ENCODE measurements at places on chromosomes 6 and 20. TPM values are rescaled to one million over a fixed set of nuclear protein-coding genes. Genes with fewer than 3 reads are reported as not detected.

METTL24 gene
- total RNA-seq, result not detected

ARFRP1 gene
- 49.1 TPM for total RNA-seq

VNN1 gene
- total RNA-seq, result not detected

NKAIN2 gene
- not detected for total RNA-seq

MAP3K7 gene
- 40.9 TPM for total RNA-seq

AVP gene
- not detected for total RNA-seq

DNA sequence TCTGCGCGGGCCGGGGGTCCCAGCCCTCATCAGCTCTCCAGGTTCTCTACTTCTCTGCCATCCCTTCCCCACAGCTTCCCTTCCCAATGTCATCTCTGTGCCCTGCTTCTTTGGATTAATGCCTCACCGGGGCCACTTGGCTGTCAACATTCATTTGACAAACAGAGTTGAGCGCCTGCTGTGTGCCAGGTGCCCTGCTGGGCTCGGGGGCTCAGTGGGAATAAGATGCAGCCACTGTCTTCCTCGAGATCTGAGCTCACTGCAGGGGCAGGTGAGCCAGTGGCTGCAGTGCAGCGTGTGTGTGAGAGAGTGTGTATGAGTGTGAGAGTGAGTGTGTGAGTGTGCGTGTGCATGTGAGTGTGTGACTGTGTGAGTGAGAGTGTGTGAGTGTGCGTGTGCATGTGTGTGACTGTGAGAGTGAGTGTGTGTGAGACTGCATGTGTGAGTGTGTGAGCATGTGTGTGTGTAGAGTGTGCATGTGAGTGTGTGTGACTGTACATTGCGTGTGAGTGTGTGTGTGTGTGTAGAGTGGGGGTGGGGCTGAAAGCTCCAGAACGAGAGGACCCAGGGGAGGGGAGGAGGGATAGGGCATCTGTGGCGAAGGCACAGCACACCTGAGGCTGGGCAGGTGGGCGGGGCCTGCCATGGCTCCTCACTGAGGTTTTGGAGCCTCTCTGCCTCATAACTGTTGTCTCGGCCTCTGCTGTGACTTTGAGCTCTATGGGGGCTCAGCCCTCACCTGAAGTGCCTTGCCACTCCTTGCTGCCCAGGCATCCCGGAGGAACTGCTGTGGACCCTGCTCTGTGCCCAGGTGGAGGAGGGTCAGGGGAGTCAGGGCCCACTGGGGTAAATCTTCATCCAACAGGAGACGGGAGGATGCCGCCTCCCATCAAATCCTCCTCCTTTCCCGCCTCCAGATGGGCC lies 36.5 kb upstream of the PHACTR3 start:
- H3K4me1 ChIP-seq, result no peaks in the 10 kb centered on the region
- DNase-seq, result no peak
- no peaks in the 10 kb centered on the region for H3K27me3 ChIP-seq
- no peak overlapping the region for H3K4me3 ChIP-seq
- H3K27ac ChIP-seq, result no peak overlapping the region

DNA sequence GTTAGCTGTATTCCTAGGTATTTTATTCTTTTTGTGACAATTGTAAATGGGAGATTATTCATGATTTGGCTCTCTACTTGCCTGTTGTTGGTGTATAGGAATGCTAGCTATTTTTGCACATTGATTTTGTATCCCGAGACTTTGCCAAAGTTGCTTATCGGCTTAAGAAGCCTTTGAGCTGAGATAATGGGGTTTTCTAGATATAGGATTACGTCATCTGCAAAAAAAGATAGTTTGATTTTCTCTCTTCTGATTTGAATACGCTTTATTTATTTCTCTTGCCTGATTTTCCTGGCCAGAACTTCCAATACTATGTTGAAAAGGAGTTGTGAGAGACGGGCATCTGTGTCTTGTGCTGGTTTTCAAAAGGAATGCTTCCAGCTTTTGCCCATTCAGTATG lies 163.2 kb upstream of the UST start:
- no peak overlapping the region for H3K27ac ChIP-seq
- no peaks in the 10 kb centered on the region for H3K4me1 ChIP-seq
- H3K27me3 ChIP-seq, result no peaks in the 10 kb centered on the region
- H3K4me3 ChIP-seq, result no peak overlapping the region

DNA sequence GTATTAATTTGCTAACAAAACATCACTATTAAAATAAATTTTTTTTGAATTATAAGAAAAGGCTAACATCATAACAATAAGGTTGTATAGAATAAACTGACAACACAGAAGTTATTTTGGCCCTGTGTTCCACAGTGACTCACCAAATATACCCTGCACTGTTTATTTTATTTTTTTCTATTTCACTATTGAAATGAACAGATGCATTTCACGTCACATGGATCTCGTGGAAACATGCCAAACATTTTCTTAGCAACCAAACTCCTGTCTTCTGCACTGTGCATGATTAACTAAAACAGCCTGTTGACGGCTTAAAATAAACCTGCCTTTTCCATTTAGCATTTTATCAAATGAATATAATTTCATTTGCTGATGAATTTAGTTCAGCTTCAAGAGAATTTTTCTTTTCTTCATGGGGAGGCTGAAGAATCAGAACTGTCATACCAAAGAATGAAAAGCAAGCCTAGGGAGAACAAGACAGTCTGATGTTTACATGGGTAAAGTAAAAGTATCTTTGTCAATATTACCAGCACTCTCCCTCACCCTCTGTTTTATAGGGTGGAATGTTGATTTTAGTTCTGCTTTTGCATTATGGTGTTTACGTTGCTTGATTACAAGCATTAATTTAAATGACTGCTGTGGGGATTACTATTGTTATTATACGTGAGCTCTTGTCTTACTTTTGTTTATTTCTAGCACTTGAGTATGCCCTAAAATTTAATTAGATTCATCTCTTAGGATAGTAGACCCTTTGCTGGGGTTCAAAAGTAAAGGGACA lies 115.3 kb downstream of the LCA5 start:
- H3K4me3 ChIP-seq, result no peak overlapping the region
- DNase-seq, result no peak
- 0 out of 2 replicates have a peak, but pooled peaks cover 5% of the 10 kb centered on the region for H3K4me1 ChIP-seq
- no peaks in the 10 kb centered on the region for H3K36me3 ChIP-seq

GRCh38 chr6:101125380-101125971 lies 244.3 kb upstream of the ASCC3 start:
- H3K27ac ChIP-seq, result no peak overlapping the region
- no peaks in the 10 kb centered on the region for H3K4me1 ChIP-seq
- H3K27me3 ChIP-seq, result no peaks in the 10 kb centered on the region
- no peaks in the 10 kb centered on the region for H3K36me3 ChIP-seq
- no peak for DNase-seq

- DNase-seq, result peak; percentile 33
- peaks cover 7% of the 10 kb centered on the region for H3K27me3 ChIP-seq
- H3K4me3 ChIP-seq, result peak overlapping the region; percentile 90
- H3K27ac ChIP-seq, result peak overlapping the region; percentile 65
- H3K4me1 ChIP-seq, result peaks cover 7% of the 10 kb centered on the region
- H3K36me3 ChIP-seq, result peaks cover 9% of the 10 kb centered on the region
Observed at GRCh38 chr6:79076160-79076559, 1.9 kb downstream of the PHIP start.

DNA sequence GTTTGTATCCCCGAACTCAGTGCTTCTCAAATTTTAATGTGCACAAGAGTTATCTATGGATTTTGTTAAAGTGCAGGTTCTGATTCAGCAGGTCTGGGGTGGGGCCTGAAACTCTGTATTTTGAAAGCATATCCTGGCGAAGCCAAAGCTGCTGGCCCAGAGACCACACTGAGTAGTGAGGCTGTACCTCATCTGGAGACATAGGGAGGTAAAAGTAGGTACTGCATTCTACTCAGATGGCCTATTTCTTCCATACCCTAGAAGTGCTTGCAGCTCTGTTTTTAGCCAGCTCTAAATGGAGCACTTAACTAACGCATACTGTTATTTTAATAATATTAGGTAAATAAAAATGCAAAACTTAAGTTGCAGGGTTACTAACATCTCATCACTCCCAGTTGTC lies 241.6 kb upstream of the PRND start:
- peaks cover 8% of the 10 kb centered on the region for H3K4me1 ChIP-seq
- H3K36me3 ChIP-seq, result no peaks in the 10 kb centered on the region
- no peak overlapping the region for H3K27ac ChIP-seq
- H3K27me3 ChIP-seq, result no peaks in the 10 kb centered on the region
- DNase-seq, result no peak
- no peak overlapping the region for H3K4me3 ChIP-seq

DNA sequence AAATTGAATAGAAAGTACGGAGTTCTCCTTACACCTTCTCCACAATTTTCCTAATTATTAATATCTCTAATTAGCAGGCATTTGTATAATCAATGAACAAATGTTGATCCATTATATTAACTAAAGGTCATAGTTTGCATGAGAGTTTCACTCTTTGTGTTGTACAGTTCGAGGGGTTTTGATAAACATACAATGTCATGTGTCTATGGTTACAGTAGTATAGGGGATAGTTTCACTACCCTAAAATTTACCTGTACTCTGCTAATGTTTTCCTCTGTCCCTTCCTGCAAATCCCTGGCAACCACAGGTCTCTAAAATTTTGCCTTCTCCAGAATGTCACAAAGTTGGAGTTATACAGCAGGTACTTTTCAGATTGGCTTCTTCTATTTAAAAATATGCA lies 1199.8 kb upstream of the GJE1 start:
- H3K27ac ChIP-seq, result no peak overlapping the region
- no peaks in the 10 kb centered on the region for H3K36me3 ChIP-seq
- no peak overlapping the region for H3K4me3 ChIP-seq
- DNase-seq, result no peak
- H3K4me1 ChIP-seq, result no peaks in the 10 kb centered on the region

- H3K4me3 ChIP-seq, result no peak overlapping the region
- H3K27me3 ChIP-seq, result no peaks in the 10 kb centered on the region
- peaks cover 28% of the 10 kb centered on the region for H3K36me3 ChIP-seq
- H3K27ac ChIP-seq, result no peak overlapping the region
- no peak for DNase-seq
- H3K4me1 ChIP-seq, result no peaks in the 10 kb centered on the region
Observed at GRCh38 chr6:42618686-42619085, 54.9 kb downstream of the UBR2 start.

DNA sequence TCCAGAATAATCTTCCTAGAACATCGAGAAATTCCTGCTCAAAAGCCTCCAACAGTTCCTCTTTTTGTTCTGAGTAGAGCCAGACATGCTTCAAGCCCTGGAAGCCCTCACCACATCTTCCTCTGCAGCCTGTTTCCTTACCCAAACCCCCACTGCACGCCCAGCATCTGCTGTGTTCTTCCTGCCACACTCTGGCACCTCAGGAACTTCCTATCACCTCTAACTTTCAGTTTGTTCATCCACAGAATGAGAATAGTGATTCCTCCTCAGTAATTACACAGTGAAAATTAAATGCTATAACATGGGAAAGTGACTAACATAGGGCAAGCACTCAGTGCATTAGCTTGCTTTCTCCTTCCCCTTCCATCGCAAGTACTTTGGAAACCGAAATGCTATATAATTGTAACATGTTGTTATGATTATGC lies 26.3 kb downstream of the C6orf89 start:
- no peak overlapping the region for H3K27ac ChIP-seq
- no peak overlapping the region for H3K4me3 ChIP-seq
- H3K4me1 ChIP-seq, result peaks cover 40% of the 10 kb centered on the region
- peaks cover 37% of the 10 kb centered on the region for H3K36me3 ChIP-seq
- H3K27me3 ChIP-seq, result no peaks in the 10 kb centered on the region
- DNase-seq, result no peak

DNA sequence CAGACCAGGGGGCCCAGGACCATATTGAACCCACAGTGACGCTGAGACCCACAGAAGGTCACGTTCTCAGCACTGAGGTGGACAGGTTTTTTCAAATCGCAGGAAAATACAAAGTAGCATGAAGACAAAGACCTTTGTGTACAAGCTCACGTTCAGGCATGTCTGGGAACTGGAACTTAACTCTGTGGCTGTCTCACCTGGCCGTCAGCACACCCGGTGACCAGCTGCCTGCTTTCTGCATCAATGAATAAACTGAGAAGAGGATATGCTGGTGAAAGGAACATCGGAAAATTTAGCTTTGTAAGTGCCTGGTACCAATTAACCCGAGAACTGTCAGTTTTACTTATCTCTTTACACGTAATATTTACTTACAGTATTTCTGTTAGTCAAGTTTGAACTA lies 36.5 kb downstream of the WDR27 start:
- no peaks in the 10 kb centered on the region for H3K4me1 ChIP-seq
- no peak overlapping the region for H3K27ac ChIP-seq
- no peak overlapping the region for H3K4me3 ChIP-seq
- no peaks in the 10 kb centered on the region for H3K27me3 ChIP-seq
- DNase-seq, result no peak

DNA sequence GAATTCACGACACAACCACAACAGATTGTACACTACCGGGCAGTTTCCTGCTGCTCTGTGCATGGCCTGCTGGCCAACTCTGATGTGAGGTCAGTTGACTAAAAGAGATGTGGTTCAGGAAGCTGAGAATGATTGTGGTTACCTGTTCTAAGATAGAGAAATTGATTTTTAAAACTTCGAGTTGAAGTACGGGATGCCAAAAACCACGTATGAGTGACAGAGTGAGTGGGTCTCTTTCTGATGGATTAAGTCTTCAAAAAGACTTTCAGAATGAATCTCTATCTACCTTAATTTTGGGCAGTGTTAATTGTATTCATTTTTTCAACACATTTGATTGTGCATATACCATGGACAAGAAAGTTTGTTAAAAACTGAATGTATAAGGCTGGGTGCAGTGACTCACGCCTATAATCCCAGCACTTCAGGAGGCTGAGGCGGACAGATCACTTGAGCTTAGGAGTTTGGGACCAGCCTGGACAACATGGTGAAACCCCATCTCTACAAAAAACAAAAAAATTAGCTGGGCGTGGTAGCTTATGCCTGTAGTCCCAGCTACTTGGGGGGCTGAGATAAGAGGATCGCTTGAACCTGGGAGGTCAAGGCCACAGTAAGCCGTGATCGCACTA lies 121.2 kb downstream of the SGK1 start:
- H3K4me1 ChIP-seq, result no peaks in the 10 kb centered on the region
- no peaks in the 10 kb centered on the region for H3K27me3 ChIP-seq
- H3K36me3 ChIP-seq, result no peaks in the 10 kb centered on the region
- DNase-seq, result no peak

DNA sequence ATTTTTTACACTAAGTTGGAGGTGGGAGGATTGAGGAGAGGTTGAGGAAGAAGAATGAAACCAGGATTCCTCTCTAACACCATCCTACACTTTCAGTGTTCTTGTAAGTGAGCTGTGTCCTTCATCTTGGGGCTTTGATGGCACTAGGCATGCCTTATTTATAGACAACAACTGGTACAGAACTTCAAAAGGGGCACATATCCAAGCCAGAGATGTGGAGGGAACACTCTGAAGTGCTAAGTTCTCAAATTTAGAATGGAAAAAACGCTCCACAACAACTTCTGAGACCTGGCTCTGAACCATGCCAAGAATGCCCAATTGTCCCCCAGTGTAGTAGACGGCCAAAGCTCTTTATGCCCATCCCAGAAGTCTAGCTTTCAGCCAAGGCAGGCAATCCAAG lies 16.2 kb upstream of the PKHD1 start:
- H3K4me1 ChIP-seq, result no peaks in the 10 kb centered on the region
- peaks cover 22% of the 10 kb centered on the region for H3K27me3 ChIP-seq
- no peak for DNase-seq
- no peak overlapping the region for H3K27ac ChIP-seq
- H3K36me3 ChIP-seq, result no peaks in the 10 kb centered on the region

Data from SJSA1 (cell line).